ENCODE measurements at places on chromosomes 5 and 9.

DNA sequence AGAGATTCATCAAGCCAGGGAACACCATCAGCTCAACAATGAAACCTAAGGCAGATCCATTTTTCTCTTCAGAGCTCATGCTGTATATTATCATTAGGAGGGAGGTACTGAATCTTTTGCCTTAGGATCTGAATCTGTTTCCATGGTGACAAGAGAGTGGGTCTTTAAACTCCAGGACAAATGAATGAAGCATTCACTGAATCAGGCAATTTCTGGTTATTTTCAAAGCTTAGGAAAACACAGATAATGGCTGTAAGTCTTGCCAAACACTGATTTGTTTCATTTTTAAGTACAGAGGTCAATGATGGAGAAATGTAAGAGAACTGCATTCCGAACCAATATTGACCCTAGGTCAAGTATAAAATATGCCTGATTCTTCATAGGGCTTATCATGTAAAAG is 84.9 kb downstream of the GNA14 start:
- no peak for DNase-seq

GRCh38 chr5:26295541-26295940 is 742.8 kb downstream of the CDH9 start:
- DNase-seq, result no peak

- no peak for DNase-seq
These were observed 15.9 kb upstream of the TNFAIP8 start for GRCh38 chr5:119339965-119340364.

- no peak for DNase-seq
These were observed 10.0 kb upstream of the RETREG1 start for GRCh38 chr5:16626696-16627264.

- DNase-seq, result no peak
These were observed 3.3 kb downstream of the RXRA start for GRCh38 chr9:134329576-134329855.

GRCh38 chr9:2465921-2466460 is 155.6 kb upstream of the VLDLR start:
- peak; percentile 51 for DNase-seq

- DNase-seq, result peak; percentile 68
These were observed 1.8 kb downstream of the POU4F3 start for GRCh38 chr5:146340260-146341081.
